NCI-H1694 (cell line): ENCODE measurements at places on chromosomes 5 and 9.

GRCh38 chr5:139392324-139392677 is 2.6 kb upstream of the MZB1 start:
- DNase-seq = no peak

GRCh38 chr5:107808671-107809137 is 138.0 kb upstream of the EFNA5 start:
- peak; percentile 69 for DNase-seq

- no peak for DNase-seq
These were observed 380.1 kb downstream of the IRX2 start for GRCh38 chr5:2371419-2371710.

GRCh38 chr5:129249886-129250285 is 155.3 kb downstream of the ISOC1 start:
- no peak for DNase-seq

DNA sequence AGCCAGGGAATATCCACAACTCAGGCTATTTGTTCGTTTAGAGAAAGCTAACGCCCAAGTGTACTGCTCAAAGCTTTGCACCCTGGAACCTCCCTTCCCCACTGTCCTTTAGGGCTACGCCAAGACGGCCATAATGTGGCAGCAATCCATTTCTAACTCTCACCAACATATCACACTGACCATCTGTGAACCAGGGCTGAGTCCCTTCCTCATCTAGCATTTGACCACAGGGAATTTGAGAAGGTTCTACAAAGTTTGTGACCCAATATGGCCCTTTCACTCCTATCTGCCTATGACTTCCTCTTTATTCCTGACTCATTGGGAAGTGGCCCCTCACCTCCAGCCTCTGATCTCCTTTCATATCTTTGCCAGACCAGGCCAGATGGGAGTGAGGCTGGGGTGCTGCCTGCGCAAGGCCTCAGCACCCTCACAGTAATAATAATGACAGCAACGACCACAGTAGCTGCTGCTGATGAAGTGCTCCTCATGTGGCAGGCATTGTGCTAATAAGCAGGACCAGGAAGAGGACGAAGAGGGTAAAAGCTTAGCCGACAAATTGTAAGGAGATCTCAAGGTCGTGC is 9.3 kb upstream of the ARAP3 start:
- DNase-seq = no peak

- DNase-seq = no peak
These were observed 173.2 kb upstream of the RASEF start for GRCh38 chr9:83236029-83236696.

DNA sequence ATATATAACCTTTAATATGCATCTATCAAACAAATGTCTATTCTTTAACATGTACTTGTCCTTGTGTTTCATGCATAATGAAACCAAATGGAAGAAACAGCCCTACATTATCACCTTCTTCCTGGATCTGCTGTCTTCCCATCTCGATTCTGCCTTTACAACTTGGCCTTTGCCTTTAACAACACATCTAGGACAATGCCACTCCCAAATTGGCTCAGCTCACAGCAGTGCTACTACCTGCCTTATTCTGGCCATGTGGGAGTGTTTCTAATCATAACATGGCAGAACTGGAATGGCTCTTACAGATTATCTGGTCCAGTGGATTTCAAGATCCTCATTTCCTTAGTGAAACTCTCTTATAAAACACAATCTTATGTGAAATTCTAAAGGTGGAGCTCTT is 176.5 kb downstream of the CARTPT start:
- no peak for DNase-seq

DNA sequence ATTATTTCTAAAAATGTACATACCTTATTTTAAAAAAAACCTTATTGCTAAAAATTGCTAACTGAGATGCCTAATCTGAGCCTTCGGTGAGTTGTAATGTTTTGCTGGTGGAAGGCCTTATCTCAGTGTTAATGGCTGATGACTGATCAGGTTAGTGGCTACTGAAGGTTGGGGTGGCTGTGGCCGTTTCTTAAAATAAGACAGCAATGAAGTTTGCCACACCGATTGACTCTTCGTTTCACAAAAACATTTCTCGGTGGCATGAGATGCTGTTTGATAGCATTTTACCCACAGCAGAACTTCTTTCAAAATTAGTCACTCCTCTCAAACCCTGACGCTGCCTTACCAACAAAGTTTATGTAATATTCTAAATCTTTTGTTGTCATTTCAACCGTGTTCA is 14.7 kb downstream of the CENPK start:
- no peak for DNase-seq

GRCh38 chr9:71719562-71719961 is 48.8 kb downstream of the CEMIP2 start:
- DNase-seq = peak; percentile 65

- DNase-seq = no peak
These were observed 50.6 kb downstream of the SIL1 start for GRCh38 chr5:139147483-139148087.

DNA sequence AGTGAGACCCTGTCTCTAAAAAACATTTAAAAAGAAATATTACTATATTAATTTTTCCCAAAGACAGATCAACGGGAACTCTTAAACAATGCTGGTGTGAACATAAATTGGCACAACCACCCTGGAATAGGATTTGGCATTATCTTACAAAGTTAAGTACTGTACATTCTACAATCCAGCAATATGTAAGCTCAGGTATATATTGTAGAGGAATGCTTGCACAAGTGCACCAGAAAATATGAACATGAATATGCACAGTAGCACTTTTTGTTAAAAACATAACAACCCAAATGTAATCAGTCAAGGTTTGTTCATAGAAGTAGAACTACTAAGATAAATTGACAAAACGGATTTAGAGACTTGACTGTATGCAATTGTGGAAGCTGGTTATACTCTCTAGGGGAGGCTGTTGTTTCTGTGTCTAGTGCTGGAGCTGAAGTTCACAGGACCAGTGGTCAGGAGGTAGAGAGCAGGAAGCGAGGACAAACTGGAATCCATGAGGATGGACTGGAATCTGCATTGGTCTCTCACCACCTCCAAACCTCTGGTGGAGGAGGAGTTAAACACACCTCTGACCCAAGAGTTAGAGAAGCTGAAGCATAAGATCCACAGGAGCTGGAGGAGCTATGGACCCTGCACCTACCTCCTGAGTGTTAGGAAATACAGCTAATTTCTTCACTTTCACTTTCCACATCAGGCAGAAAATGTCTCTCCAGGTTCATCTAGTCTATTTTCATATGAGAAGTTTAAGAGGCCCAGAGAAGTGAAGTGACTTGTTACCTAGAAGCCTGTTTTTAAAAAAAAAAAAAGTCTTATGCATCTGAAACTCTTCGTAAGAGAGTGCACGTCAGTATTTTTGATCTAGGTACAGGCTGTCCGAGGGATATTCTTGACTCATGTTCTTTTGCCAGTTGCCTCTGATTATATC is 20.3 kb upstream of the RIC1 start:
- no peak for DNase-seq

DNA sequence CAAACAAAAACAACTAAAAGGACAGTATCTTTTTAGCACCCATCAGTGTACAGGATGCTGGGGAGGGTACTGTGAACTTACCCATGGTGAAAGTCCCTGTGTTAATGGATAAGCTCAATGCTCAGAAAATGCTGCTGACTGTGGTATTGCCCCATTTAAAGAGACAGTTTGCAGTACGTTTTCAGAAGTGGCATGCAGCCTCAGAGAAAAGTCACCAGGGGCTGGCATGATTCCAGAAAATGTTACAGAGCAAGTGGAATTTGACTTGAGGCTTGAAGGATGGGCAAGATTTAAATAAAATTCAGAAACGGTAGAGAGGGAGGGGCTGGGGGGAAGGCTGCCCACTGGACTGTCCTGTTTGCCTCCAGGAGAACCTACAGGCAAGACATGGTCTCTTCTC is 7.2 kb downstream of the S1PR3 start:
- no peak for DNase-seq

DNA sequence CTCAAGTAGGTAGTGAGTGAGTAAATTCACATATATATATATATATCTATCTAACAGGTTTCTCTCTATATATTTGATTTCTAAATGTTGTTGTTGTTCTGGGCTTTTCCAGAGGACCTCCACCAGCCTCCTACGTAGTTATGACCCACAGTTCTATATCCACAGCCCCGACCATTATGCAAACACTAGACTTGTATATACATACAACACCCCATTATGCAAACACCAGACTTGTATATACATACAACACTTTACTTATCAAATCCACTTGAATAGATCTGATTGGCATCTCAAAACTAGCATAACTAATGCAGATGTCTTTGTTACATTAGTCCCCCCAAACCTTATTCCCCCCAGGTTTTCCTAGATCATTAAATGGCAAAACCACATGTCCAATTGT is 108.7 kb downstream of the JAKMIP2 start:
- no peak for DNase-seq

DNA sequence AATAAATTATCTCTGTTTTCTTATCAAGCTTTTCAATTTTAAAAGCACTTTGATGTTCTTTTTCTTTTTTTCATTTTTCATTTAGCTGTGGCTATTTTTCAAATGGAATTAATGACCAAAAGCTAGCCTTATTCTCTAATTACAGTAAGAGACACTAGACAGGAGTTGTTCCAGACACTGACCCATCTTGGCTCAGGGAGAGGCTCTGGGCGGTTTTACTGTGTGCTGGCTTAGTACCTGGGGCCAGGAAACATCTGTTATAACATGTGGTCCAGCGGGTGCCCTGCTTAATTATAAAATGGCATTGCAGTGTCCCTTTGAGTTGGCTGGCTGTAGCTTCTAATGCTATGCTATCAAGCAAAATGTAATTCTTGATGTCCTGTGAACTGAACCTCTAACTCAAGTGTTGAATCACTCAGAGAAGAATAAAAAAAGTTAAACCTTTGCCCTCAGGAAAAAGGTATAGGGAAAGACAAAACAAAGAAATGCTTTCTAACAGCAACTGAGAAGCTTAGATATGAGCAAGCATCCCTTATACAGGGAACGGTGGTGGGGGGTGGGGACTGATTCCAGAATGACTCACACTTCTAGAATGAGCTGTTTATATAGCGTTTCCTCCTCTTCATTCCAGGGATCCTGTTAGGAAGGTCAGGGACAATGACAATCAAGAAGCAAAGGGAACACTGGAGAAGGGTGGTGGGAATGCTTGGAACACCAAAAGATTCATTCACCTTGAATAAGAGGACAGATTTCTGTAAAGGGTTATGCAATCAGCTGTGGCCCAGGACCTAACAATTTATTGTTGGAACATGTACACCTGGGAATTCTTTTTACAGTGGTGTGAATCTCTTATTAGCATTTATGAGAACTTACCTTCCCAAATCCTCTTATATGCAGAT is 58.7 kb upstream of the NFIB start:
- DNase-seq = no peak

DNA sequence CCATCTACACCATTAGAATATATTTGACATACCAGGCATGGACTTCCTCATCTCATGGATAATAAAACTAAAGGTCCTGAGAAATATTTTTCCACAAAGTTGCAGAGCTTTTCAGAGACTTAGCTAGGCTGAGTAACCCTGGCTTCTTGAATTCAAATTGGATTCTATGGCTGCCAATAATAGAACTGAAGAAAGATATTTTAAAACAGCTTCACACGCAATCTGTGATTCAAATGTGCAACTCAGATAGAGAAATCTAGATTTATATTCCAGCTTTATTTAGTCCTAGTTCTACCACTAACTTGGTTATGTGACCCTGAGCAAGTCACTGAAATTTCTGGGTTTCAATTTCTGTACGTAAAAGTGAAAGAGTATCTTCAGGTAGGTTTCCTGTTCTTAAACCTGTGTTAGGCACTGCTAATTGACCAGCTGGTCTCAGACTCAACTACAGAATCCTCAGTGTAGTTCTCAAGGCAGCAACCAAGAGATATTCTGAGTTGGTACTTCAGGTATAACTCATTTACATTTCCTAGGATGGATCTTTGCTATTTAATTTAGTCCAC is 235.3 kb downstream of the GABRB2 start:
- no peak for DNase-seq

DNA sequence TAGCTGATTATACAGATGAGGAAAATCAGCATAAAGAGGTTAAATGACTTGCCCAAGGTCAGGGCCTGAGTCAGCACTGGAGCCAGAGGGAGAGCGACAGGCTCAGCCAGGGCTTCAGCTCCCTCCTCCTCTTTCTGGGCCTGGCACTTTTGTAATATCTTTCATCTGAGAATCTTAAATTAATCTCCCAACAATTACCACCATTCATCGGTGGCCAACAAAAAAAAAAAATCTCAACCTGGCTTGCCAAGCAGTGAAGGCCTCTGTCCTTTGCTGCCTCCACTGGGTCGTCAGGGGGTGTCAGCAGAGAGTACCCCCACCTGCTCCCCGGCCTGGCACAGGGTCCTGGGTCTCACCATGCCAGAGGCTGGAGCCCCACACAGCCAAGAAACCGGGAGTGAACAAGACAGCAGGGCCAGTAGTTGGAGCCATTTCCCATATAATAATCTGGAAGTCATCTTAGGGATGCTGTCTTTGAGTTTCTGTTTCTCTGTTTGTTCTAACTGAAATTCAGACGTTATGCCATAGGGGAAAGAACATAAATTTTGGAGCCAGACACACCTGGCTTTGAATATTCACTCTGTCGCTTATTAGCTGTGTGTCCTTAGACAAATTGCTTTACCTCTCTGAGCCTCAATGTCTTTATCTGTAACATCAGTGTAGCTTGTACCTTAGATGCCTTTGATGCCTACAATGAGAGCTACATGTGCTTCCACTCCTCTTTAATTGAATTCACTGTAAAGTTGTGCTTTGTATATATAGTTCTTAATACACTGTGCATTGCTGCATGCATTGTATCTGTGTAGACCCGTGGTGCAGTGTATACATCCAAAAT is 299.9 kb upstream of the MSX2 start:
- no peak for DNase-seq

- no peak for DNase-seq
These were observed 50.7 kb downstream of the ADAM19 start for GRCh38 chr5:157524887-157525286.

DNA sequence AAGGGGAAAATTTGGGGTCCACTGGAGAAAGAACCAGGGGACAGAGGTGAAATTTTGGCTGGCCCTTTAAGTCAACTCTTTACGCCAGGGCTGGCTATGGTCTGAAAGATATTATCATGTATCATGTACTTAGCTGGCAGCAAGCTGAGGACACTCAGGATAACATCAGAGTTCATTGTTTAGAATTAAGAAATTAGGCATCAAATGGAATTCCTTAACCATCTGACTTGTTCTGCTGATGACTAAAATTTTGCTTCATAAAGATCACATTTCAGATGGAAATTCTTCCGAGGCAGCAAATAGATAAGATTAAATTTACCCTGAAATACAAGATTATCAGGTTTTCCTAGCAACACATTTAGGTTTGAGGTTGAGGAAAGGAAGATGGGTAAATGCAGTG is 269.4 kb upstream of the KLF9 start:
- DNase-seq = no peak
